ENCODE measurements at places on chromosomes 3 and 15. TPM values are rescaled to one million over a fixed set of nuclear protein-coding genes. Genes with fewer than 3 reads are reported as not detected.

DNA sequence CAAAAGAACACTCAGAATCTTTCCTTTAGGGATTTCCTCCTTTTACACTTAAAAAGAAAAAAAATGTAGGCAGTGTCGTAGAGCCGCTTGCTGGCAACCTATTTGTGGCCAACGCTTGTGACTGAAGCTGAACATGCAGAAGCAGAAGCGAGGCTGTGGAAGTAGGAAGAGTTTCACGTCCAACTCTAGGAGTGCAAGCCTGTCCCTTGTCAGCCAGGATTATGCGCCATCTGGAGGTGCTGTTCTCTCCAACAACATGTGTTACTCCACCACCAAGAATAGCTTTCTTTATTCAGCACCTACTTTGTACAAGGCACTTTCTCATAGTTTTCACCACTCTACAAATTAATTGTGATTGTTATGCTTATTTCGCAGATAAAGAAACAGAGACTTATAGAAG, 223.2 kb upstream of the LMCD1 start:
- no peak for DNase-seq

DNA sequence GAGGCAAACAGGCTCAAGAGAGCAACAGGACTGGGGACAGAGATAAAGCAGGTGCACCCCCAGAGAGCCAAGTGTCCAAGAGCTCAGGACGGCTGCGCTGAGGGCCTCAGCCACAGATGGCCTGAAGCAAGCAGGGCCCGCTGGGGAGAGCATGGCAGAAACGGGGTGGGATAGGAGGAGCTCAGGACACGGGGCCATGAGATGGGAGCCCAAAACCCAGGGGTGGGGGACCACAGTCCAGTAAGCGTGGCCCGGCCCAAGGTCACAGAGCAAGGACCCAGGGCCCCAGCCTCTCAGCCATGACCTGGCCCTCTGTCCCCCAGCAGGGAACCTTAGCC, 9.5 kb downstream of the DUSP7 start:
- no peak for DNase-seq

GRCh38 chr3:30873671-30874070, 20.8 kb downstream of the GADL1 start:
- no peak for DNase-seq

DNA sequence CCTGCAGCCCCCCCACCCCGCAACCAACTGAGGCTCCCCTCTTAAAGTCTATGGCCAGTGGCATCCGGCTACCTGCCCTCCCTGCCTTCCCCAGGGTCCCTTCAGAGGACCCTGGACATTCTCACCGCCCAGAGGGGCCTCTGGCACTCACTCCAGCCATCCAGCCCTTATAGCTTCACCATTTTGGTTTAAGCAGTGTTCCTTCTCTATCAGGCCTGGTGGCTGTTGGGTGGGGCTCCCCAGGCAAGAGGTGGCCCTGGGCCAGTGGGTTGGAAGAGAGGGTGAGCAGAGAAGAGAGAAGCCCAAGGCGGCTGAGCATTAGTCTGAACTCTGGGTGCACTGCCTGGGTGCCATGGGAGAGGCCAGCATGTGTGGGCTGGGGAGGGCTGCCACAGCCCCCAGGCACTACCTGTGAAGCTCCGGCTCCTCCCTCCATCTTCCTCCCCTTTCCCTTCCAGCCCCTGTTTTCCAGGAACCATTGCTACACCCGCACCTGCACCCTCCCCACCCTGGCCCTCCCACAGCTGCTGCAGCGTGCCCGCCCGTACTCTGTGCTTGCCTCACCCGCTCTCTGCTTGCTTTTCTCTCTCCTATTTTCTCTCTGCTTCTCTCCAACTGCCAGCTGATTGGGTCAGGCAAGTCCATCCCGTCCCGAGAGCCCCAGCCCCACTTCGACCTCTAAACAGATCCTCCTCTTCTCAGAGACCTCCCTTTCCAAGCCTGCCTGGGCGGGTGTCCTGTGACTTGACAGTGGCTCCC, 168.2 kb downstream of the TBC1D2B start:
- DNase-seq: no peak

GRCh38 chr3:70840106-70840870, 527.9 kb upstream of the MDFIC2 start:
- DNase-seq: no peak

DNA sequence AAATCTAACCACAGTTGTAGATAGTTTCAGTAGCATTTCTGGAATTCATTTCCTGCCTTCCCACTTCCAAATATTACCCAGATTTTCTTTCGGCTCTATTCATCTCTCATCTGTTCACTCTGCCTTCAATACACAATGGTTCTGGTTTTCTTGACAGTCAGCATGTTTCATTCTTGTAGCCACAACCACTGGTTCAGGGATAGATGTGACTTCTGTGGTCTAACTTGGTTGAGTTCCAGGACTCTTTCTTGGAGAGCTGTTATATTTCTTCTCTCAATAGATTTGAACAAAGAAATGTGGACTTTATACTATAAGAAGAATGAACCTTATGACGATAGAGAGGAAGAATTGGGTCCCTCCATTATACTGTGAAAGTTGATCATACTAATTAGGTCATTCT, 228.8 kb downstream of the NSUN3 start:
- no peak for DNase-seq

DNA sequence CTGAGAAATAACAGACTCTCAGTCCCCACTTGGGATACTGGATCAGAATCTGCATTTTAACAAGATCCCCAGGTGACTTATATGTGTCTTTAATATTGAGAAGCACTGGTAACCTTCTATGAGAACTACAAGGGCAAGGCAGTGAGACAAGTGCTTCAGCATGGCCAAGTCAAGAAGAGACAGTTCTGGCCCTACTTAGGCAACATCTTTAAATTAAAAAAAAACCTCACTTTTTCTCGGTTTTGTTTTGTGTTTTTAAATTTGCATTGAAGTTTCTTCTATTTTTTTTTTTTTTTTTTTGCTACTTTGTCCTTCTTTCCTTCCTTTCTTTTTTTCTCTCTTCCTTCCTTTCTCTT, 42.5 kb upstream of the SPTSSB start:
- no peak for DNase-seq

The TRIM42 gene
- not detected for total RNA-seq

The XCR1 gene
- not detected for total RNA-seq

The FBN1 gene
- 1.1 TPM for total RNA-seq

The WDR93 gene
- total RNA-seq: not detected

The SYNPR gene
- not detected for total RNA-seq

The GP5 gene
- 0.53 TPM for total RNA-seq
